ENCODE measurements at places on chromosomes 13 and 19. TPM values are rescaled to one million over a fixed set of nuclear protein-coding genes. Genes with fewer than 3 reads are reported as not detected.

Gene ADGRE1
- total RNA-seq = not detected

Gene ZNF729
- total RNA-seq = not detected

Gene CD70
- 0.51 TPM for total RNA-seq

Gene GPR12
- total RNA-seq = not detected

Gene OSCAR
- 0.21 TPM for total RNA-seq

All from endothelial cell (in vitro differentiated cells).